ENCODE measurements at places on chromosomes 1 and 21.

DNA sequence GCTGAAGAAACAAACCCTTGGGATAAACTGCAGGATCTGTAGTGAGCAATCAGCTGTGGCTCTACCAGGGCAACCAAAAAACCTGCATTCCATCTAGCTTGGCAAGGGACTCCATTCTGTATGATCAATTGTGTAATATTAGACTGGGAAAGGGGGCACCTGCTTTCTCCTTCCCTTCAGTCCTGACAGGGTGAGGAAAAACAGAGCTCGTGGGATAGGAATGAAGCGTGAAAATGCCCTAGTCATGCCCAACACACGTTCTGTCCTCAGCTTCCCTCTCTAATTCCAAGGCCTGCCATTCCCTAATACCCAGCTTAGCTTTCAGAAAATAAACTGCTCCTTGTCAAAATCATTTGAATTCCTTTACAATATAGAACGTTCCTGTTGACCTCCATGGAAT, 442.3 kb downstream of the PLPP3 start:
- no peak for DNase-seq

DNA sequence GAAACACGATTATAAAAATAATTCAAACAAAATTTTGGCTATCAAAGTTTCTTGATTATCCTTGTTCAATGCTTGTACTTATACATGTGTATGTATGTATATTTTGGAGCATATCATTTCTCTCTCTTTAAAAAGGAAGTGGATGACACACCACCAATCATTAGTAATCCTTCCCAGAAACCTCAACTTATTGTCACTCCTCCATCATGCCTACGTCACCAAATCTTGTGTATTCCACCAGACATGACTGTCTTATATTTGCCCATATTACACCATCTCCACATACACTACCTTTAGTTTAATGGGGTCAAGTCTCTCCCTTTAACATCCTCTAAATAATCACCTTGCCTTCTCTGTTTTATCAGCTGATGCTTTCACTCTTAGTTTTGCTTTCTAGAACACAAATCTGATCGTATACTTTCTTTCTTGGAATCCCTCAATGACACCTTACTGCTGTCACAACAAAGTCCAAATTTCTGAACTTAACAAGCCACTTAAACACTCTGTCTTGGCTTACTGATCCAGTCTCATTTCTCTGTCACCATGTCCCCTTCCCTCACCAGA, 124.0 kb downstream of the BRINP3 start:
- DNase-seq = no peak

DNA sequence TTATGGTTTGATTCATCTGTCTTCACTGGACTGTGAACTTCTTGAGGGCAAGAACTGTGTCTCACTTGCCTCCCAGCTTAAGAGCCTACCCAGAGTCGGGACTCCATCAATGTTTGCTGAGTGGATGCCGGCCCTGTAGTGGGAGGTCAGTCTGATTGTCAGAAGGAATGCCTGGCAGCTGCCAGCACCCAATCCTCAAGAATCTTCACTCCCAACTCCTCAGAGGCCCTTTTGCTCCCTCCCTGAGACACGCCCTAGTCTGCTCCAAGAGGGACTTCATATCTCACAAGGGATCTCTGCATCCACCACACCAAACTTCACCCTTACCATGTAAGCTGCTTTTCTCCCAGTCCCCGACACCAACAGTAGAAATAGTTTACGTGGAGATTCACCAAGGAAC, 15.2 kb upstream of the KDM4A start:
- DNase-seq = no peak

- DNase-seq = no peak
Observed at GRCh38 chr1:71054281-71054731, 6.7 kb upstream of the PTGER3 start.

DNA sequence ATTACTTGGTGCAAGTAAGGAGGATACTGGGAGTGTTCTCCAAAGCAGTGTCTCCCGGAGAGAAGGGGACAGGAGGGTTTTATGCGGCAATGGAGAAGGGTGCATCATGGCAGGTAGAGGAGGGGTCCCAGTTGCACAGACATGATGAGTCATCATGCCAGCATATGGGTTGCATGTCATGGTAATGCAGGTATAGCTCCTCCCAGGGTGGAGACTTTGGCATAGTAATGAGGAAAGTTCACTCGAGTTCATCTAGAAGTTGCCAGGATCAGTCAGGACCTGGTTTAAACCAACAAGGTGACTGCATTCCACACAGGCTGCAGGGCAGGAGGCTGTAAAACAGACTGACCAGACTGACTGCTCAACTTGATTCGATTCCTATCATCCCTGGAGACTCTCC, 355.7 kb upstream of the DUSP10 start:
- no peak for DNase-seq

GRCh38 chr1:174433451-174433850, 14.3 kb upstream of the GPR52 start:
- DNase-seq = no peak

GRCh38 chr1:10860682-10861081, 64.2 kb upstream of the CASZ1 start:
- DNase-seq = no peak

DNA sequence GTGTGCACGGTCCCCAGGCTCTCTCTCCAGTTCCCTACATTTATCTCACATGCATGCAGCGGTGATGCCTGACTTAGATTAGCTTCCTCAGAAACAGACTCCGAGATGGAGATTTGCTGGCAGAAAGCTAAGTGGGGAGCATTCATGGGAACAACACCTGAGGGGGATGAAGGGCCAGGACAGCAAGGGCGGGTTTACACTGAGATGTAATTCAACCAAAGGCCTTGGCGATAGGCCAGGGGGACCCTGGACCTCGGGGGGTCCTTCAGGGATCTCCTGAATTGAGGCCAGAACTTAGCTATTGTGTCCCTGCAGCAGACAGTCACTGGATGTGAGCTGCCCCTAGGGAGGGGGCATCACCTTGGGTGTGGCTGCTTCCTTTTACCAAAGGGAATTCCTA, 246.1 kb upstream of the CSF3R start:
- no peak for DNase-seq

DNA sequence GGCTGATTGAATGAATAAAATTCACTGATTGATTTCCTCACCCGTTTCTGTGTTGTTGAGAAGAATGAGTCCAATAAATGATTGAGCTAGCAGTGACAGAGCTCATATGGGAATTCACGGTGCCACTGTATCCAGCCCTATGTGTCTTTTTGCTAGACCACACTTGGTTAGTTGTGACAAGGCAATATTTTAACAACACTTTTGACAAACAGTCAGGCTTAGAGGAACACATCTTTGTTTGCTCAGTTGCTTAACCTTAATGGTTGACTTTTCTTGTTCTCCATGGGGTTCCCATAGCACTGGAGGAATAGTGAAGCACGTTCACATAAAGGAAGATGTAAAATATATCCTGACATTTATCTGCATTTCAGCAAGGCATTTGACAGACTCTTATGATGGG, 273.9 kb upstream of the DEPDC1 start:
- DNase-seq = no peak

DNA sequence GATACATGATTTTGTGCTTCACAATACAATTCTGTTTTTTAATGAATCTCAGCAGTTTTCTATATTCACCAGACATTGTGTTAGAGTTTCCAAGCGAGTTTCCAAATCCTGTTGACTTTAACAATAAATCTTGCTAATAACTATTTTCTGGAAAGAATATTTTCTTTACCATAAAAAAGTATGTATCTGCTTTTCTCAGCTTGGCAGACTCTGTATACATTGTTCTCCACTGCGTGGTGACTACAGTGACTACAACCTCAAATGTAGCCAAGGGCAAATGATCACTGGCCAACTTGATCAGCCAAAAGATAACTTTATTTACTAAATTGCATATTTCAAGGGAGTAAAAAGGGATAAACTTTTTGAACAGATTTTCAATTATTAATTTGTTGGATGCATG, 325.9 kb upstream of the ADAMTS5 start:
- no peak for DNase-seq

GRCh38 chr1:53577761-53578100, 118.5 kb downstream of the DMRTB1 start:
- DNase-seq = no peak

GRCh38 chr1:162192306-162192678, 122.8 kb downstream of the NOS1AP start:
- no peak for DNase-seq

- DNase-seq = no peak
Observed at GRCh38 chr1:174954073-174954460, 45.7 kb upstream of the CACYBP start.

DNA sequence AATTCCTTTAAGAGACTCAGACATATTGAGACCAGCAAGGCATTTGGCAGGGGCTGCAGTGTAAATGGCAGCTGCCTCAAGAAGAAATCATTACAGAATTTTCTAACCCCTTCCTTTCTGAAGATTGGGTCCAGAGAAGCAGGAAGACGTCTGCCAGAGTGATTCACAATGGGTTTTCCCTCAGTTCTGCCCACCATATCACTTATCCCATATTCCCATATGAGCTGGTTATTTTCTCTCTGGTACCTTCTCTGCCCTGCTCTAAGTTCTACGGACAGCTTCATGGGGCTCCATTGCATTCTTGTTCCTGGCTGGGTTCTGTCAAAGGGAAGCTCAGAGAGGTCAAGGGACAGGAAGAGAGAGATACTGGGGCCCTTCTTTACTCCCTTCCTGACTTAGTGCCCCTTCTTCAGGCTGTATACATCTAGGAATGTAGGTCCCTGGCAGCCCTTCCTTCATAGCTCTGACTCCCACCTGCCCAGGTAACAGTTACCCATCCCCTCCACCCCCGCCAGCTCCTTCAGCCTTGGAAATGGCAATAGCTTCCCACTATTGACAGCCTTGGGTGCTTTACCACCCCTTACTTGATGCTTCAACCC, 420.6 kb upstream of the DAB1 start:
- DNase-seq = no peak

GRCh38 chr21:45866551-45866950, 115.0 kb upstream of the COL6A1 start:
- DNase-seq = no peak

- DNase-seq = no peak
Observed at GRCh38 chr1:54604572-54605370, 18.6 kb downstream of the FAM151A start.

GRCh38 chr21:41560661-41561158, 52.8 kb upstream of the TMPRSS2 start:
- DNase-seq = no peak

- DNase-seq = no peak
Observed at GRCh38 chr1:219526074-219526473, 86.8 kb downstream of the ZC3H11B start.

DNA sequence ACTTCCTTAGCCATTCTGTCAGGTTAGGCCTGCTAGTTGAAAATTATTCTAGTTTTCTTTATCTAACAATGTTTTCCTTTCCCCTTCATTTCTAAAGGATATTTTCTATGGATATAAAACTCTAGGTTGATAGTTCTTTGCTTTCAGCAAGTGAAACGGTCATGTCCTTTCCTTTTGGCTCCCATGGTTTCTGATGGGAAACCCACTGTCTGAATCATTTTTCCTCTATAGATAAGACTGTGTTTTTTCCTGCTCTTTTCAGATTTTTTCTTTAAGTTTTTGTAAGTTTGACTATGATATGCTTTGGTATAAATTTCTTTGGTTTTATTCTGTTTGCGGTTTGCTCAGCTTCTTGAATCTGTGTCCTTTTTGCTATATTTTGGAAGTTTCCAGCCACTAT, 800.9 kb downstream of the USP25 start:
- DNase-seq = no peak

GRCh38 chr1:24688621-24689195, 45.6 kb downstream of the SRRM1 start:
- peak; percentile 17 for DNase-seq

GRCh38 chr1:41122851-41123518, 101.5 kb upstream of the SLFNL1 start:
- DNase-seq = no peak

DNA sequence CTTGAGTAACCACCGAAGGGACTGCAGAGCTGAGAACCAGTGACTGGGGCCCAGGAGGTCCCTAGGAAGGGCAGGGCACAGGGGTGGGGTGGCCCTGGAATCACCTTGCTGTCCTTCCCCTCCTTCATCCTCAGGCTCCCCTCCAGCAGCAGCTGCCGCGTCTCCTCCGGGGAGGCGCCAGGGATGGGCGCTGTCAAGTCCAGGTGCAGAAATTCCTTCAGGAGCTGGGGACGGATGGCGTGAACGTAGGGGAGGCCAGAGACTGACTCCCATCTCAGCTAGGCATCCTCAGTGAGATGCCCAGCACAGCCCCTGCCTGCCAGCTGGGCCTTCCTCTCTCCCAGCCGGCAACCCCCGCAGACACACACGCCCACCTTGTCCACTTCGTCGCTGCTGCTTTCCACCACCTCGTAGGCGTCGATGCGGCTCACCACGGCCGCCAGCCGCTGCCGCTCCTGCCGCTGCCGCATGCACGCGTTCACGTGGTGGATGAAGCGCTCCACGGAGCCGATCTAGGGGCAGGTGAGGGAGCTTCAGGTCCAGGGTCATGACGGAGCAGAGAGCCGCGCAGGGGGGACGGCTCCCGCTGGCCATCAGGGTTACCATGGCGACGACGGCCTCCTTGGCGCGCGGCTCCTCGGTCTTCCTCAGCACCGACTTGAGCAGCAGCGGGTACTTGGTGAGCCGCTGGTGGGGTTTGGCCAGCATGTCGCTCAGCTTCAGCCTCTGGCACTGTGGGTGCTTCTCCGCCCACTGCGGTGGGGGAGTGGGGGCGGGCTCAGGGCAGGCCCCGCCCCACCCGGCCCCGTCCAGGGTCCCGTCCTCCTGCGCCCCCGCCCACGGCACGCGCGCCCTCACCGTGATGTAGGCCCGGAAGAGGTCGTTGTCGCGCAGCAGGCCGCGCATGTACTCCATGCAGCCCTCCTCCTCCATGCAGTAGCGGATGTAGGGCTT, 4.4 kb upstream of the TNFRSF25 start:
- no peak for DNase-seq

DNA sequence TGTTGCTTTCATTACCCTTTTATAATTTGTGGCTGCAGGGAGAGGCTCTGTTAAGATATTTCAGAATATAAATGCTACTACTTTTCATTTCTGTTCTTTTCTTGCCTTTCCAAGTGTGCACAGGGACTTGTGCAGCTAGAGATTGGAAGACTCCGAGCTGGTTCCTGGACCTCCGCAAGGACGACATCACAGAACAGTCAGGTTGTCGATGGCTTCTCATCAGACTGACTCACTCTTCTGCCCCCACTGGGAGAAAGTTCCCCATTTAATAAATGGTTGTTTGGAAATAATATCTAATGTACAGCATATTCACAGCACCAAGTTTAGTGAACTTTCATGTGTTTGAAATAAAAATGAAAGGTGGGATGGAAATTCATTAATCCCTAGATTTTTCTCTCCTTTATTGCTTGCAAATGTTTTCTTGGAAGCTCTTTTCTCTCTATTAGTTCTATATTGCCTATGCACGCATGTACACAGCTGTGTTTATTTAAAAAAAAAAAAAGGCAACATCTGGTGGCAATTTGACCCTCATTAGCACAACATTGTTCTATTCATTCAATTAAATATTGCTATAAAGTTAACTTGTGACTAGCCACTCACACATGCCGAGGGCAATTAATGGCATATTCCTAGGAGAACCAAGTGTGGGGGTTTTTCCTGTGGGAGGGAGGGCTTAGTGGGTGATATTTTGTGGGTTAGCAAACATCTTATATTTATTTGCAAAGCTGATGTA, 77.5 kb upstream of the L1TD1 start:
- DNase-seq = no peak

GRCh38 chr1:182259968-182260367, 131.6 kb downstream of the GLUL start:
- DNase-seq = no peak

- DNase-seq = no peak
Observed at GRCh38 chr1:154490317-154490716, 11.7 kb upstream of the TDRD10 start.
